ENCODE measurements at places on chromosomes 7 and 10.
A peak's percentile ranks its signal among the peaks of the same experiment; 100 is the strongest.

- no peak for DNase-seq
These were observed 31.3 kb upstream of the SMC3 start for GRCh38 chr10:110535958-110536891.

DNA sequence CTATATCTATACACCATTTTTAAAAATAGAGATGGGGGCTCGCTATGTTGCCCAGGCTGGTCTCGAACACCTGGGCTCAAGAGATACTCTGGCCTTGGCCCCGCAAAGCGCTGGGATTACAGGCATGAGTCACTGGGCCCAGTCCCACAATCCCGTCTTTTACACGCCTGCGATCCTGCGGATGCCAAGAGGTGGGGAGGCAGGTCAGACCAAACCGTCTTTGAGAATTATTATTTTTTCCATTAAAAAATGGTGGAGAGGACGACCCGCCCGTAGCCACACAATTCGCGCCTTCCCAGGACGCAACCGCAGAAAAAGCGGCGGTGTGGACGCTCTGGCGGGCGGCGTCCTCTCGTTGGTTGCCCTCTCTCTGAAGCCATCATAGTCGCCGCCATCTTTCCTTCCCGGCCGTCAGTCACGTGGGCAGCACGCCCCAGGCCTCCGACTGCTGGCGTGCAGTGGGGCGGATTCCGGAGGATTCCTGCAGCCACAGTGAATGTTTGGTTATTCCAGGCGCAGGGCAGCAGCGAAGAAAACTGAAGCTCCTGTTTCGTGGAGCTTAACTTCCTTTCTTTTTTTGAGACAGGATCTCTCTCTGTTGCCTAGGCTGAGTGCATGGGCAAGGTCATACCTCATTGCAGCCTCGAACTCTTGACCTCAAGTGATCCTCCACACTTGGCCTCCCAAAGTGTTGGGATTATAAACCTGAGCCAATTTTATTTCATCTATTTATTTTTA is 9.9 kb upstream of the EPHB4 start:
- DNase-seq = no peak

DNA sequence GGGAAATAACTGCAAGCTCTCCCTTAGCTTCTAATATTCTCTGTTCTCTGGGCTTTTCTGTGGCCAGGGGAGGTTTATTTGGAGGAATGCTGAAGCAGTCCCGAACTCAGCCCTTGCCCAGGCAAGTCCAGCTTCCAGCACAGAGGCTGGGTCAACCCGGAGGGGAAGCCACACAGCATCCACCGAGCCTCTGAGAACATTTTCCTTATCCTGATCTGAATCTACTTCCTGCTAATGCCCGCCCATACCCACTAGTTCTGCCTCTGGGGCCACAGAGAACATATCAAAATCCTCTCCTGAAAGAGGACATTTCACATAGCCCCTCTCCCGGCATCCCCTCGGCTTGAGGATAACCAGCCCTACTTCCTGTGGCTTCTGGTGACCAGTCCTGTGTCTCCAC is 31.1 kb downstream of the SH3PXD2A start:
- no peak for DNase-seq

GRCh38 chr7:114312649-114313048 is 102.0 kb upstream of the FOXP2 start:
- DNase-seq = no peak

- no peak for DNase-seq
These were observed 72.4 kb upstream of the PDGFA start for GRCh38 chr7:591856-592628.

- DNase-seq = no peak
These were observed 369.6 kb downstream of the KCNMA1 start for GRCh38 chr10:77267703-77268675.

DNA sequence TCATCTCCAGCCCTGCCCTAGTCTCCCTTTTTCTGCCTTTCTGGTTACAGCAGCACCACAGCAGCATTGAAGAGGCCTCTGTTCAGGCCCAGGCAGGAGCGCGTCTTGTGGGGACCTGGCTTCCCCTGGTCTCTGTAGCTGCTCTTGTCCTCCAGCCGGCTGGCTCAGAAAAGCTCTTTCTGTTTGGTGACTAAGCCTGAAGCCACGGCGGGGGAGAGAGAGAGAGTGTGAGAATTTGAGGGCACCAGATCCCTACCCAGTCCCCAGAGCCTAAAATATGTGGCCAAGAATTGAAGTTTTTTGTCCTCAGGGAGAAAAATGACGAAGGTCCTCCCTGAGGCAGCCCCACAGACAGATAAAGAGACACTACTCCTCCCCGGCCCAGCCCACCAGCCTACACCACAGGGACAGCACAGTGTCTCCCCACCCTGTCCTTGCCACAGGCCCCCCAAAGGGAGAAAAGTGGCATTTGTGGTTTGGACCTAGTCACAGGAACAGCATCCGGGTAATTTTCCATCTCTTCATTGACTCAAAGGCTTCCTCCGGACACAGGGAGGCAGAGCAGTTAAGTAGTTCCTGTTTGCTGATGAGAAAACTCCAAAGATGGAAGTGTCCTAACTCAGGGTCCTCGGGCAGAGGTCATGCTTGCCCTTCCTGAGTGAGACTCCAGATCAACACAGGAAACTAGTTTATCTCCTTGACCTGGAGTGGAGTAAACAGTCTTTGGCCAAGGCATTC is 13.3 kb upstream of the FAM180A start:
- DNase-seq = no peak

- no peak for DNase-seq
These were observed 194.9 kb upstream of the GLI3 start for GRCh38 chr7:42431873-42432272.

DNA sequence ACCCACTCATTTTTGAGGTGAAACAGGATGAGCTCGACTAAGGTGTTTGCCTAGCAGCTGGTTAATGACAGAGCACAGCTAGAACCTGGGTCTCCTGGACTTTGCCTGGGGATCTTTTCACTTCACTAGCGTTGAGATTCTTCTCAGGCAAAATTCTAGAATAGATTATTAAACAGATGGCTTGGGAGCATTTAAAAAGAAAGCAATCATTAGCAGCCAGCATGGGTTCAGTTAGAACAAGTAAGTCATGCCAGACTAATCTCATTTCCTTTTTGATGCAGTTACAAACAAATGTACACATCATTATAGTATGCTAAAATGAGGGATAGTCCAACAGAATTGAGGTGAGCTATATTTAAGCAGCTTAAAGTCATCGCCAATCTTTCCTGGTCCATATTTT is 291.3 kb upstream of the MYO3A start:
- no peak for DNase-seq

DNA sequence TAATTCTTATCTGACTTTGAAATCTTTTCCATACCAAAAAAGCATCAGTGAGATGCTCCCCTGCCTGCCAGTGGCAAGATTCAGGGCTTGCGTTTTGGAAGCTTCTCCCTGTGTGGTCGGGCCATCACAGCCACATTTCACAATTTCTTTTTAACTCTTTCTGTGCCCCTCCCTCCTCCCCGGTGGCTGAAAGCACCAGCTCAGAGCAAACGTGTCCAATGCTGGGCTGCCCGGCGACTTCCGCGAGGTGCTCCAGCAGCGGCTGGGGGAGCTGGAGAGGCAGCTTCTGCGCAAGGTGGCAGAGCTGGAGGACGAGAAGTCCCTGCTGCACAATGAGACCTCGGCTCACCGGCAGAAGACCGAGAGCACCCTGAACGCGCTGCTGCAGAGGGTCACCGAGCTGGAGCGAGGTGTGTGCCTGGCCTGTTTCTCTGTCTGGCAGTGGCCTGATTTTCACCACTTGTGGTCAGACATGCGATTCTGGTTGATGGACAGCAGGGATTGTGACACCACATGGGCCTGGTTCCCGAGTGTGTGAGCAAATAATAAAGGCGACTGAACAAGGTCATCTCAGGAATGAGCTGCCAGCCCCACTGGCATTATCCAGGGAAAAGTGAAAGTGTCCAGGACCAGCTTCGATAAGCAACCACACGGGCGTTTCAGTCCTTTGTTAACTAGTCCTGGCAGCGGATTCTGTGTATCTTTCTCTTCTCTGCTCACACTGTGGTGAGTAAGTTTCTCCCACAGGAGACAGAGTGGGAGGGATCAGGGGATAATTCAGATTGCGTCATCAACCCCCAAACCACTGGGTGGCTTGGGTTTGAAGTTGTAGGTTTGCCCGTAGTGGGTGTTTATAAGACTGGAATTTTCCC is 2.6 kb downstream of the NPTX2 start:
- peak; percentile 77 for DNase-seq

DNA sequence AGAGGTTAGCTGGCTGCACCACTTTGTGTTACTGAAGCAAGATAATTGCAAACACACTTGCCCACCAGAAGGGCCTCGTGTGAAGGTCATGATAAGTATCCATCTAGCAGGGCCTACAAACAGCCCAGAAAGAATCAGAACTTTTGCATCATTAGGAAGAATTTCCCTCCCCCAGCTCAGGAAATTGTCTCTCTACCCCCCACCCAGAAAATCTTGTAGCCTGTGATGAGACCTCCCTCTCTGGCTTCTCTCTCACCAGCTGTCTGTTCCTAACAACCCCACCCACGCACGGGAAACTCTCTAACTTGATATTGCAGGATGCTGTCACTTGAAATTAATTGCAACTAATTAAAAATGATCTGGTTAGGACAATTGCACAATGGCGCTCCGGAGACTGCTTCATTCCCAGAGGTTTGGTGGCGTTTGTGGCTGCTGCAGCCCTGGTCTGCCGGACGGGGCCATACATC is 34.5 kb downstream of the ZNF503 start:
- no peak for DNase-seq

Measured in HuH-7.5 (cell line).